Adrenal gland (tissue), 19 donors: ENCODE measurements at places on chromosomes 5 and 9.

GRCh38 chr5:142767911-142768310 is 2.3 kb upstream of the ARHGAP26 start:
- no peak for DNase-seq

DNA sequence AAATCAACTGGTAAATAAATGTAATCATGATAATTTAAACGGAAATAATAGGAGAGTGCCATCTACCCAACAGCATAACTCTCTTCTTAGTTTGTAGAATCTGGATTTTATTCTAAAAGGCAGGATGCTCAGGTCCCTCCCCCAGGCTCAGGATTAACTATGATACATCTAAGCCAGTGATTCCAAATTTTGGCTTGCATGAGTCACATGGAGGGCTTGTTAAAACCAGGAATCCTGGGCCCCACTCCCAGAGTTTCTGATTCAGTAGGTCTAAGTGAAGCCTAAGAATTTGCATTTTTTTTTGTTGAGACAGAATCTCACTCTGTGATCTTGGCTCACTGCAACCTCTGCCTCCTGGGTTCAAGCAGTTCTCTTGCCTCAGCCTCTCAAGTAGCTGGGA is 62.3 kb upstream of the ZFR start:
- no peak for DNase-seq

- DNase-seq = no peak
These were observed 47.7 kb upstream of the ATP10B start for GRCh38 chr5:160899735-160900134.

DNA sequence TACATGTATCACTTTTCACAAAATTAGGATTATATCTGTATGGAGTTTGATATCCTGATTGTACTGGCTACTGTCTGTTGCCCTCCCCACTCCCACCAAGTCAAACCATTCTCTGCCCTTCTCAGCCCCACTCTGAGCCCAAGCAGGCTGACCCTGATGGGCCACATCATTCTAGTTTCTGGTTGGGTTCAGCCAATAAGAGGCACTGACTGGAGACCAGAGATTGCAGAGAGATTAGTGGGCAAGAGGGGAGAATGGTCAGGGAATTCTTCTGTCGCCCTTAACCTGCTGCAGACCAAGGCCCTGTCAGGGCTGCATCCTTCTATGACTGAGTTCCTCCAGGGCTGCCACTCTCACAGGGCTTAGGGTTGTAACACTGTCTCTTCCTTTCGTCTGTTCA is 2.7 kb downstream of the HSPB3 start:
- no peak for DNase-seq
